Left cardiac atrium (tissue), 4 donors: ENCODE measurements at places on chromosomes 11 and 22. TPM values are rescaled to one million over a fixed set of nuclear protein-coding genes. Genes with fewer than 3 reads are reported as not detected.

Gene SCGB1D4
- total RNA-seq: not detected

Gene TNKS1BP1
- total RNA-seq: 82.6 TPM

Gene OMP
- total RNA-seq: not detected

- no peak for DNase-seq
These were observed 300.2 kb downstream of the MN1 start for GRCh38 chr22:27501191-27501936.

Gene TCN2
- 20.9 TPM for total RNA-seq

GRCh38 chr11:69278091-69278867 is 15.7 kb upstream of the MYEOV start:
- no peak for DNase-seq

- DNase-seq: no peak
These were observed 1.7 kb upstream of the EIF4ENIF1 start for GRCh38 chr22:31491218-31491962.

GRCh38 chr11:127023991-127024390 is 23.4 kb upstream of the KIRREL3 start:
- no peak for DNase-seq

GRCh38 chr22:17074648-17075002 is 10.2 kb upstream of the IL17RA start:
- DNase-seq: no peak

GRCh38 chr22:29831186-29831921 is 6.7 kb downstream of the ASCC2 start:
- no peak for DNase-seq

DNA sequence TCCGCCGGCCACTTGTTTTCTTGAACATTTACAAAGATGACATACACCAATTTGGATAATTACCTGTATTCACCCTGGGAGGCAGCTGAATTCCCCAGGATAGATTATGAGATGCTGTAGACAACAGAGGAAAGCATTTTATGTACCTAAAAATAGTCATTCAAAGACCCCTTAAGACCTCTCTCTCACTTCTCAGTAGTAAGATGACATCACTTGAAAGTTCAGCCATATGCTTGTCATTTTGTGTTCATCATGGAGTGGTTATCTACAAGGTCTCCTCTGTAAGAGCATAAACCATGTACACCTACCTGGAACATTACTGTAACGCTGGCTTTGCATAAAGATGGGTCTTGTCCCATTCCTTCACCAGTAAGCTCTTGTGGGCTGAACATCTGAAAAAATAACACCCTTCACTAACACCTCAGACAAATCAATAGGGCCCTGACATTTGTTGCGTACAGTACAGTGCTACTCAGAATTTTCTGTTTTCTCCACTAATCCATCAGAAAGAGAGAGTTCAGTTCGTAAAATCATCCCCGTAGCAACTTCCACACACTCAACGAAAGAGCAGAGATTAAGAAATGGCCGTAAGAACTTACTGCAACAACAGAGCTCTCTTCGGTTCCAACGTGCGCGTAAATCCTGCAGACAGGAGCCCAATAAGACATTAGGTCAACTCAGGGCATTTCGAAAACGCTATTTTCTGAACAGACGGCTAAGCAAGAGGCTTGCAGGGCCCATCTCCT is 15.6 kb upstream of the WDR74 start:
- DNase-seq: no peak

DNA sequence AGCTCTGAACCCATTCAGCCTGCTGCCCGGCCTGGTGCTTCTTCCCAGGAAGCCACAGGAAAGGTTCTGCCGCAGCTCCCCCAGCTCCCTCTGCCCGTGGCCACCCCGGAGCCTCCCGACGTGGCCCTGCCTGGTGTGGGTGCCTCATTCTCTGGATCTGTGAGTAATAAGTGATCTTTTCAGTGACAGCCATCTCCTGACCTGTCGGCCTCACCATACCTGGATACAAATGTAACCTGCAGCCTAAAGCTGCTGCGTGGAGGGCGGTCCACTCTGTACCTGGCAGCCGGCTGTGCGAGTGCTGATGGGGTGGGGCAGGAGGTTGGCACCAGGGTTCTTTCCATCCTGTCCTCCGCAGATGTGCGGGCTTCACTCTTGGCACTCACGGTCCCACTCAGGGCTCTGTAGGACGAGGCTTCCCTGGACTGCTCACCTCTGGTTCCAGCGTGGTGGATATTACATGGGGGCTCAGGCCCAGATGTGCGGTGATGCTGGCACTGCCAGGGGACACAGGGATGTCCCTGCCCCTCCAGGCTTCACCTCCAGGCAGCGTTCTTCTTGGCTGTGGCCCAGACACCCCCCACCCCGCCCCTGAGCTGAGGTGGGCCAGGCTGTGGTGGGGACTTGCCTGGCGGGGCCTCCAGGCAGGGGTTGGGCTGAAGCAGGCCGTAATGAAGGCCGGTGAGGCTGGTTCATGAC is 748.5 kb downstream of the BRD1 start:
- DNase-seq: no peak

Gene PSMD13
- total RNA-seq: 87.3 TPM

- no peak for DNase-seq
These were observed 55.7 kb downstream of the RTL6 start for GRCh38 chr22:44442186-44442815.

Gene FGF3
- total RNA-seq: not detected

Gene CCDC188
- 0.44 TPM for total RNA-seq

- DNase-seq: no peak
These were observed 4.2 kb upstream of the FAM118A start for GRCh38 chr22:45305456-45306075.
